Mammary epithelial cell (primary cell): ENCODE measurements at places on chromosomes 3 and 15.

DNA sequence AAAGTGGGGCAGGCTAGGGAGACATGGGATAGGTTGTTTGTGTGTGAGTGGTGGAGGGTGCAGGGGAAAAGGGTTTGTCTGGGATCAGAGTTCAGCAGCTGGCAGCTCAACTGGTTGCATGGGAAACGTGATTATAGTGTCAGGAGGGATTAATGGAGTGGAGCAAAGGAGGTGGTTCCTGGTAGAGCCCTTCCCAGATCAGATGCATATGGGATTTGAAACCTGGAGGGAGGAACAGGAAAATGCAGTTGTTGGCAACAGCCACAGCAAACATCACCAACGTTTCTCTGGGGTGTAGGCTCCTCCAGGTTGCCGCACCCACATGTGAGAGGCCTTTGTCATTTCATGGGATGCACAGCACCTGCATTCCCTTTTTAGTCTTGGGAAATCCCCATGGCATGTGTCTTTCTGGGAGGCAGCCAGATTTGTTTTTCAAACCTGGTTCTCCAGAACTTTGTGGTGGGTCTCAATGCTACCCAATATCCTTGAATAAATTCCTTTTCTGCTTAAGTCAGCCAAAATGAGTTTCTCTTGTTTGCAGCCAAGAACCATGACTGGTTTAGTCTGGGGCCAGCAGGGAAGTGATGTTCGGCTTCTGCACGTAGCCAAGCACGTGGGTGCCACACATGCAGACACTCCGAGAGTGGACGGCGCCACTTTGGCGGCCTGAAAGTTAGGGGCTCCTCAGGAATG, 61.3 kb downstream of the BDH1 start:
- DNase-seq: peak; percentile 88

DNA sequence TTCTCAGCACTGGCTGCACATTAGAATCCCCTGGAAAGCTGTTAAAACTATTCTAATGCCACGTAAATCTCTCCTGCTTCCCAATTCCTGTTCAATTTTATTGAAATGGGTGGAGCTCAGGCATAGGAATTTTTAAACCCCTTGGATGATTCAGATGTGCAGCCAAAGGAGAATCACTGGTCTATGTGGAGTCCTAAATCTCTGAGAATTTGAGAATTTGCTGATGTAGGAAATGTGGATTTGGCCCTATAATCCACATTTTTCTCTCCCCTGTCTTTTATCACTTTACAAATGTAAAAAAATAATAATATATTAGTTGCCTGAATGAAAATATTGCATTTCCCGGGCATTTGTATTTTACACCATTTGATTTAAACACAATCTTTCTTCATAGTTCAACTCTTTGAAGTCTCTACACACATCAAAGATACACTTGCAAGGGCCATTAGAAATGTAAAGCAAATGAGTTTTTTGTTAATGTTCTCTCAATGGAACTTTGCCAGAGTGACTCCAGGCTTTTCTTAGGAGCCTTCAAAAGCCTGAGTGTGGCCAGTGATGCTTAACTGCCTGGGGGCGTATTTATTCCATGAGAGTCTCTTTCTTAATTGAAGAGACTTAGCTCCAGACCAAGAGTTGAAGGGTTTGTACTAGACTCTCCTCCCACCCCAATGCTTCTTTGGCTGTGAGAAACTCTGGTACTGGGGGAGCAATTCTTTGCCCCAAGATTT, 48.8 kb upstream of the PTX3 start:
- no peak for DNase-seq

DNA sequence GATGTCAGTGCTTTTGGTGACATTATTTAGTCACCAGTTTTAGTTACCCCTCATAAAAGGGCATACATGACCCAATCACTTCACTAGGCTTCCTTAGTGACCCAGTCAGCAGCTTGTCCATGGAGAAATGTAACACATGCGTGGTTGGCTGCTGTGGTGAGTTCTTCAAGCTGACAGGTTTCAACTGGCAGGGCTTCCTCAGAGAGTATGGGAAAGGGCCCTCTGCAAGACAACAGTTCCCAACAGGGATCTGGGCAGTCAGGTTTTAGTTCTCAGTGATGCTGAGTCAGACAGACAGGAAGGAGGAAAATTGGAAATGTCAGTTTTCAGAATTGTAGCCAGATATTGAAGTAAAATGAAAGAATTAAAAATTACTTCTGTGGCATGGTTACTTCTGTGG, 282.5 kb downstream of the TBL1XR1 start:
- DNase-seq: peak; percentile 78

- no peak for DNase-seq
These were observed 138.3 kb downstream of the ALDH1A2 start for GRCh38 chr15:57927091-57927631.
